ENCODE measurements at places on chromosomes 13 and 19.

DNA sequence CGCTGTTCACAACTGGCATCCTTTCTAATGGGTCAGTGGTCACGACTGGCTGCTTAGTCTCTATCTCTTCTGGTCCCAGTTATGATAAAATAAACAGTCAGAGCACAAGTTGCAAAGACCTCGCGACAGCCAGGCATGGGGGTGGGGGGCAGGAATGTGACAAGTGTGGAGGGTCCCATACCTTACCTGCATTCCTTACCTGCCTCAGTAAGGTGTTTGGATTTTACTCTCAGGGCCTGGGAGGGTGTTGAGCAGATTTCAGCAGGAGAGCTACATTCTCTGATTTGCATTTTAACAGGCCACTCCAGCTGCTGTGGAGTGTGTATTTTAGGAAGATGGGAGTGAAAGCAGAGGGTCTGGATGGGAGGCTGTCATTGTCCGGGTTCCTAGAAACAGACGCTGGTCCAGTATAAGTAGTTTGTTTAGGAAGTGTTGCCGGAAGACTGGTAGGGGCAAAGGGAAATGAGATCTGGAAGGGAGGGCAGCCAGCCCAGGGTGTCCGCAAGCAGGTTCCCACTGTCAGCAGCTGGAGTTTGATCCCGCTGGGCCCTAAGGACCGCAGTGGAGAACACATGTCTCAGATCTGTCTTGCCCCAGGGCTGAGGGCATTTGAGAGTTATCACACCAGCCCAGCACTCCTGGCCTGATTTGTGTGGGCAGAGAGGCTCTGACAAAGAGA, 920.0 kb downstream of the UQCRFS1 start:
- no peak for DNase-seq

DNA sequence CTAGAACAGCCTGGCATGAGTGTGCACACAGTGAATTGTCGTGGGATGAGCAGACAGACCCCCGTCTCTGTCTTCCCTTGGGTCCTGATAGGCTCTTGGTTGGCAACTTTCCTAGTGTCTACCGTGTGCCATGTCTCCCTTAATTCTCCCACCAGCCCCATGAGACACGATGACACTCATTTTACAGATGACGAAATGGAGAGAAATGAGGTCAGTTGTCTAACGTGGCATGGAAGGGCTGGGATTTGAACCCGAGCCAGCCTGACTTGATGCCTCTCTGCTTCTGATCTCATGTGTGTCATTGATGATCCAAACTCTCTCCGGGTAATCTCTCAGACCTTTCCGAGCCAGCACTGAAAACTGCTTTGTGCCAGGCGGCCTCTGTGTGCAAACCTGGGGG, 8.4 kb upstream of the KLK14 start:
- no peak for DNase-seq

DNA sequence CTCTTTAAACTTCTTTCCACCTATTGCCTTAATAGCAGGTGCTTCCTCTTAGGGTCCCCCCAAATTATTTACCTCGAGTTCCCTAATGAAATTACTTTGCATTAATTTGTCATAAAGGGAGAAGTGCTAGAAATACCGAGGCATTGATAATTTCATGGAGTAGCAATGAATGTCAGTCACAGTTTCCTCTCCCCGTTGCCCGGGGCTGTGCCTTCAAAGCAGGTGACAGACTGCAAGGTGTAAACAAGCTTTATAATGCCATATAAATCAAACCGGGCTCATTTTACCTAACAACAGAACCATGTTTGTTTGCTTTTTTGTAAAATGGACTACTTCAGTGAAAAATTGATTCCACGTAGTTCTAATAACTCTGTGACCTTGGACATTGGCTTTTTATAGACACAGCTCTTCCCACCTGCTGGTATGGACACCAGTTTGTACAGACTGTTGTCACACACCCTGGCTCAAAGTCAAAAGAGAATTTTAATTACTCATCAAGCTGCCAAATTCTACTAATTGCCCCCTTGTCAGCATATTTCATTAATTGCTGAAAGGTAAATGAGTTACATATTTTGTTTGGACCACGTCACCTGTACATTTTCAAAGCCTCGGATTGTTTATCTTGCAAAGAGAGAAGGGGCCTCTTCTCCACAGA, 171.1 kb downstream of the STK24 start:
- DNase-seq = no peak

GRCh38 chr19:4980838-4981680, 12.1 kb downstream of the KDM4B start:
- no peak for DNase-seq

GRCh38 chr19:45527731-45528130, 20.5 kb downstream of the VASP start:
- DNase-seq = no peak

DNA sequence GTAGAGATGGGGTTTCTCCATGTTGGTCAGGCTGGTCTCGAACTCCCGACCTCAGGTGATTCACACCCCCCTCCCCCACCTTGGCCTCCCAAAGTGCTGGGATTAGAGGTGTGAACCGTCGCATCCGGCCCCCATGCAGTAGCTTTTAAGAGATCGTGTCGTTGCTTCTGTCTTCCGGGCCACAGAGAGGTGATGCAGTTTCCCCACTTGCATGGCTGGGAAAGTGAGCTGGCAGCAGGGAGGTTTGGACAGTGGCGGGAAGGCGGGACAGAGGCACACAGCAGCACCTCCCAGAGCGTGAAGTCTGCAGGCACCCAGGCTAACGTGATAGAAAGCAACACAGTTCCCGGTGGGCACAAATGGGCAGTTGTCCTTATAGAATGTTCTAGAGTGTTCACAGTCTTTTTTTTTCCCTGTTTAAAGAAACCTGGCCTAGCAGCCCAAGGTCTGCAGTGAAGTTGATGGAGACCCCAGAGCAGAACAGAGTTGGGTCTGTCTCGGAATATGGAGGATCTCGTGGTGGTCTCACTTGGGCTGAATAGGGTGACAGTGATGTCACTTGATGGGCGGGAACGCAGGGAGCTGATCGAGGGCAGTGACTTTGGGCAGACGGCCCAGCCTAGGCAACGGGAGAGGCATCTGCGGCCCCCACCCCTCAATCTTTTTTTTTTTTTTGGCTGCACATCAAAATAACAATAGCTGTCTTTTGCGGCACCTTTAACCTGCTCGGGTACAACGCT, 4.9 kb downstream of the UHRF1 start:
- DNase-seq = peak; percentile 37

GRCh38 chr13:75929076-75929475, 292.9 kb downstream of the LMO7 start:
- no peak for DNase-seq

GRCh38 chr19:33132425-33132824, 511 bp downstream of the WDR88 start:
- DNase-seq = no peak

DNA sequence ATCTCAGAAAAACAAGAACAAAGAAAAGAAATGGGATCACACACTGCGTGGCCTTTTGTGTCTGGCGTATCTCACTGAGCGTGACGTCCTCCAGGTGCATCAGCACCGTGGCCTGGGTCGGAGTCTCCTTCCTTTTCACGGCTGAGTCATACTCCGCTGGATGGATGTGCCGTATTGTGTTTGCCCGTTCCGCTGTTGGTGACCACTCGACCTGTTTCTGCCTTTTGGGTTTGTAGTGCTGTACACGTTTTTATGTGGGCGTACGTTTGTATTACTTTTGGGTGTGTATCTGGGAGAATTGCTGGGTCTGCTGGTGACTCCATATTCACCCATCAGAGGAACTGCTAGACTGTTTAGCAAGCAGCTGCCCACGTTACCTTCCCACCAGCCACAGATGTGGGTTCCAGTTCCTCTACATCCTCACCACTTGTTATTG, 11.4 kb downstream of the ARID3A start:
- peak; percentile 57 for DNase-seq

- no peak for DNase-seq
These were observed 13.9 kb downstream of the FCHO1 start for GRCh38 chr19:17765069-17765618.

- no peak for DNase-seq
These were observed 466.5 kb downstream of the UQCRFS1 start for GRCh38 chr19:28746478-28746877.

- no peak for DNase-seq
These were observed 10.3 kb upstream of the POSTN start for GRCh38 chr13:37608750-37609339.

DNA sequence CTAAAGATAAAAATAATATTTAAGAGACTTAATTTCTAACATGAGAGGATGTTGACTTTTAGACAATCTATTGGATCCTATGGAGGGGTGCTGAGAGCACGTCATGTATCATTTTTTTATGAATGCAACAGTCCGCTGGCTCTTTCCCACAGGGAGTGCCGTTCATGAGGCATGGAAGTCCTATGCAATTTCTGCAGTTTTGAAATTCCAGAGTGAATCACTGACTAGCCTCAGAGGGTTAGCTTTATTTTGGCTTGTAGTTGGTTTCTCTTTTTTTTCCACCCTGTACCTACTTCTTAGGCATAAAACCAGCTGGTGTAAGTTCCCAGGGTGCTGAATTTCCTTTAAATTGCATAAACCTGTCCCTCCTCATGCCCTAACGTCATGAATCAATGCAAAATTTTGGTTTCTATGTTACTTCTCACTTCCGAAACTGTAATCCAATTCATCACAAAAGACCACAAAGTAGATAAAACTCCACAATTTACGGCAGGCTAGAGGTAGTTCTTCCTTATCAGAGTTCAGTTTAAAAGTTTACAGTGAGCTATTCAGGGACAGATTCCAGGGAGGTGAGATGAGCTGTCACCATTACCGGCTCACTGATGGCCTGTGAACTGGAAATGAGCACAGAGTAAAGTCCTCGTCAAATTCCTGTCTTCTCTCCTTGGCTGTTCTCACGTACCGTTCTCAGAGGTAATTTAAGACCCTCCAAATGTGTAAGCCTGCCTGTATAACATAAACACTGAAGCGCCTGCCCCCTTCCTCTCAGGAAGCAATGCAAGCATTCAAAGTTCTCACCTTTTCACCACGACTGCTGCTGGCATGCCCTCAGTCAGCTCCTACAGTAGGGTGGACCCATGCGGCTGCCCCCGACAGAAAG, 216.6 kb upstream of the SLC10A2 start:
- DNase-seq = no peak

DNA sequence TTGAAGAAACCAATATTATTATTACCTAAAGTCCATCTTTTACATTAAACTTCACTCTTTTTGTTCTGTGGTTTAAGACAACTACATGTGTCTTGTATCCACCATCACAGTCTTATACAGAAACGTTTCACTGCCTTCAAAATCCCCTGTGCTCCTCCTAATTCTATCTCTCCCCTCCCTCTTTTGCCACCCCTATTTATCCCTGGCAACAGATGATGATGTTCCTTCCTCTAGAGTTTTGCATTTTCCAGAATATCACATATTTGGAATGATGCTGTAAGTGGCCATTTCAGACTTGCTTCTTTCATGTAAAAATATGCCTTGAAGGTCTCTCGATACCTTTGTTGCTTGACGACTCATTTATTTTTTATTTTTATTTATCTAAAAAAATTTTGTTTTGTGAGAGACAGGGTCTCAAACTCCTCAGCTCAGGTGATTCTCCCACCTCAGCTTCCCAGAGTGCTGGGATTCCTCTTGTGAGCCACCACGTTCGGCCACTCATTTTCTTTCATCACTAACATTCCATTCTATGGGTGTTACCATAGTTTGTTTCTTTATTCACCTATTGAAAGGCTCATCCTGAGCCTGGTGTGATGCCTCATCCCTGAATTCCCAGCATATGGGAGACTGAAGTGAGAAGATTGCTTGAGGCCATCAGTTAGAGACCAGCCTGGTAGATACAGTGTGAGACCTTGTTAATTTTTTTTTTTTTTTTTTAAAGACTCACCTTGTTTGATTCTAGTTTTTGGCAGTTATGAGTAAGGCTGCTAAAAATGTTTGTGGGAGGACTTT, 8.4 kb downstream of the ZNF763 start:
- DNase-seq = no peak

GRCh38 chr19:5480427-5480836, 25.2 kb downstream of the ZNRF4 start:
- DNase-seq = peak; percentile 34

GRCh38 chr19:33022472-33023116, 42.1 kb downstream of the RHPN2 start:
- no peak for DNase-seq

DNA sequence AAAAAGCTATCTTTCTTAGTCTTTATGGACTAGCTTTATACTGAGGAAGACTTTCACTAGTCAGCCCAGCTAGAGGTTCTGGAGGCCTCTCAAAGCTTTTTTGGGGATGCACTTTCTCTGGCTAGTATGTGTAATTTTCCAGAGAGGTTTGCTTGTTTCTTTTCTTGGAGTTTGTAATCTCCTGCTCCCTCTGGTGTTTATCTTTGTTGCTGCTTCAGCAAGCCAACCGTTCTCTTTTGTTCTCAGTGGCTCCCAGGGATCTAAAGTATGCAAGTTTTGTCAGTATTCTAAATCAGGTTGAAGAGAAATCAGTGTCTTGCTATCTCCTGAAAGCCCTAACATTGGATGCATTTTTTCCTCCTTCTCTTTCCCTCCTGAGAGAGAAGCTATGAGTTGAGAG, 121.1 kb upstream of the MYO16 start:
- no peak for DNase-seq

DNA sequence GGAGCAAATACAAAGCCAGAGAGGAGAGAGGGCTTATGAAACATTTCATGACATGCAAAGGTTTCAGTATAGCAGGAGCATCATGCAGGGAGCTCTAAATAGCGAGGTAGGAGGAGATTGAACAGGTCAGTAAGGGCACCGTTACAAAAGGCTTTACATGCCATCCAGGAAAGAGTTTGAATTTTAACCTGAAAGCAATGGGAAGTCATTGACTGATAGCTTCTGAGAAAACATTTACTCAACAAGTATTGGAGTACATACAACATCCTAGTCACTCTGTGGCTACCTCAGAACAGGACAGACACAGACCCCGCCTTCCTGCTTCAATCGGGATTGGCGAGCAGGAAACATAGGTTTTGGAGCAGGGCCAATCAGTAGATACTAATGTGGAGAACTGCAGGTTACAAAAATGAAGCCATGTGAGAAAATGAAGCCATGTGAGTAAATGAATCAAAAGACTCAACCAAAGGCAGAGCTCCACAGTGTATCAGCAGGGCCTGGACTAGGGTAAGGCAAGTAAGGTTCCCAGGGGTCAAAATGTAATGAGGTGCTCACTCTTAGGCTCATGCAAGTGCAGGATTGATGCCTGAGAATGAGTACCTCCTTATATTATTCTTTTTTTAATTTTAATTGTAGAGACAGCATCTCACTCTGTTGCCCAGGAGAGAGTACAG, 46.8 kb upstream of the FNDC3A start:
- no peak for DNase-seq

DNA sequence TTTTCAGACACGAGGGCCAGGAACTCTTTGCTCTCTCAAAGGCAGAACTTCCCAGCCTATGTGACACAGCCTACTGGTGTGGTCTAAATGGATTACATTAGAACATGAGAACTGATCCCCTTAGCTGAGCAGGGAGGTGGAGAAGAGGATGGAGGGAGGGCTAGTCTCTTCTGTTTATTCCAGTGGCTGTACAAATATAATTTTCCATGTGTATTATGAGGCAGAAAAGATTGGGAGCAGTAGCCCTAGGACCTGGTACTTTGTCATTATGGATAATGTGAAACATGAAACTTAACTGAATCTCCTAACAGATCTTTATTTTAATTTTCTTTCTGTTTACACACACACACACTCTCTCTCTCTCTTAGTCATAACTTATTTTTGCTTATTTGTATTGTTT, 82.1 kb downstream of the WDFY2 start:
- no peak for DNase-seq

- DNase-seq = no peak
These were observed 18.3 kb downstream of the ZIC5 start for GRCh38 chr13:99953138-99953755.
